Natural killer cell (primary cell): ENCODE measurements at places on chromosomes 1 and 21.

GRCh38 chr1:180970333-180971079, 52.2 kb downstream of the STX6 start:
- H3K27ac ChIP-seq = no peak overlapping the region
- DNase-seq = no peak
- no peaks in the 10 kb centered on the region for H3K4me1 ChIP-seq
- peaks cover 27% of the 10 kb centered on the region for H3K36me3 ChIP-seq
- no peak overlapping the region for H3K4me3 ChIP-seq
- H3K27me3 ChIP-seq = no peaks in the 10 kb centered on the region

DNA sequence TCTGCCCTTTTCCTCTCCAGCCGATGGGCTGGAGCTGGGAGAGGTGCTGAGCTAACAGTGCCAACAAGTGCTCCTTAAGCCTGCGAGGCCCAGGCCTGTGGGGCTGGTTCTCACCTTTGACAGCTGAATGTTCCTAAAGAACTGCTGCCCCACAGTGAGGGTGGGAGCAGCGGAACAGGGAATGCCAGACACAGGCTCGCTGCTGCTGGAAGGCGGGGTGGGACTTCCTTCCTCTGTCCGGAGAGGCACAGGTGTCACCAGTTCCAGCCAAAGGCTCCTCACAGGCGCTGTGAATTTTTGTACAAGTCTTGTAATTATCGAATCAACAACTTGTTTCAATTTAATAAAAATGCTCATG, 47.1 kb downstream of the COQ8A start:
- no peak overlapping the region for H3K27ac ChIP-seq
- DNase-seq = no peak
- no peak overlapping the region for H3K4me3 ChIP-seq
- H3K36me3 ChIP-seq = peaks cover 32% of the 10 kb centered on the region
- H3K27me3 ChIP-seq = no peaks in the 10 kb centered on the region
- peaks cover 15% of the 10 kb centered on the region for H3K4me1 ChIP-seq

- peaks cover 8% of the 10 kb centered on the region for H3K36me3 ChIP-seq
- H3K27me3 ChIP-seq = no peaks in the 10 kb centered on the region
- DNase-seq = no peak
- peak overlapping the region; percentile 90 for H3K4me3 ChIP-seq
These were observed 601 bp downstream of the UBE2G2 start for GRCh38 chr21:44800971-44801467.

DNA sequence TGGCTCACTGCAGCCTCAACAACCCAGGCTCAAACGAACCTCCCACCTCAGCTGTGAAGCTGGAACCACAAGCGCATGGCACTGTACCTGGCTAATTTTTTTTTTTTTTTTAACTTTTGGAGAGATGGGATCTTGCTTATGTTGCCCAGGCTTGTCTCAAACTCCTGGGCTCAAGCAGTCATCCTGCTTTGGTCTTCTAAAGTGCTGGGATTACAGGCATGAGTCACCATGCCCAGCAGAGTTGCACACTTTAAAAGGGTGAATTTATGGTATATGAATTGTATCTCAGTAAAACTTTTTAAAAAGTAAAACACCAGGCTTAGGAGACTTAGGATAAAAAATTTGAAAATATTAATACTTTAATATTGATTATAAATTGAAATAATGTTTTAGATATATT, 99.1 kb downstream of the CLEC20A start:
- no peak overlapping the region for H3K4me3 ChIP-seq
- no peaks in the 10 kb centered on the region for H3K27me3 ChIP-seq
- H3K27ac ChIP-seq = no peak overlapping the region
- no peaks in the 10 kb centered on the region for H3K36me3 ChIP-seq

DNA sequence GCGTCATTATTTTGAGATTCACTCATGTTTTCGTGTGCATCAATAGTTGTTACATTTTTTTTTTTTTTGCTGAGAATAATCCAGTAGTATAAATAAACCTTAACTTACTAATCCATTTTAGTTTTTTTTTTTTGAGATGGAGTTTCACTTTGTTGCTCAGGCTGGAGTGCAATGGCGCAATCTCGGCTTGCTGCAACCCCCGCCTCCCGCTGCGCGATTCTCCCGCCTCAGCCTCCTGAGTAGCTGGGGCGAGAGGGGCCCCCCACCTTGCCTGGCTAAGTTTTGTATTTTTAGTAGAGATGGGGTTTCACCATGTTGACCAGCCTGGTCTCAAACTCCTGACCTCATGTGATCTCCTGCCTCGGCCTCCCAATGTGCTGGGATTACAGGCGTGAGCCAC, 66.0 kb downstream of the CTH start:
- H3K4me3 ChIP-seq = no peak overlapping the region
- DNase-seq = no peak
- H3K27ac ChIP-seq = no peak overlapping the region
